Brain microvascular endothelial cell (primary cell): ENCODE measurements at places on chromosomes 3 and 15.

DNA sequence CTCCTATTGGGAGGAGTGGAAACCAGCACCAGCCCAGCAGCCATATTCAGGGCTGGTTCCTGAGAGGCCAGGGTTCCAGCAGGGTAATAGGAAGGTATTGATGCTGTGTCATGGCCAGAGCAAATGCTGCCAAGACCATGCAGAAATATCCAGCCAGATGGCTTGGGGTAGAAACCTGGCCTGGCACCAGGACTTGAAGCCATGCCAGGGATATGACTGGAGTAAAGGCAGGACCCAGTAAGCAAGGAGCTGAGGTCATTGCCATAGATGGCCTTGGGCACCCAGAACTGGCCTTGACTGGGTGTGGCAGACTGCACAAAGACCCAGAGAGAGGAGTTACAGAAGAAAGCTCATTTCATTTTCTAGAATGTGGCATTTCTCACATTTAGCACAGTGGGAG, 257.6 kb upstream of the GOLGA6L4 start:
- no peak for DNase-seq

DNA sequence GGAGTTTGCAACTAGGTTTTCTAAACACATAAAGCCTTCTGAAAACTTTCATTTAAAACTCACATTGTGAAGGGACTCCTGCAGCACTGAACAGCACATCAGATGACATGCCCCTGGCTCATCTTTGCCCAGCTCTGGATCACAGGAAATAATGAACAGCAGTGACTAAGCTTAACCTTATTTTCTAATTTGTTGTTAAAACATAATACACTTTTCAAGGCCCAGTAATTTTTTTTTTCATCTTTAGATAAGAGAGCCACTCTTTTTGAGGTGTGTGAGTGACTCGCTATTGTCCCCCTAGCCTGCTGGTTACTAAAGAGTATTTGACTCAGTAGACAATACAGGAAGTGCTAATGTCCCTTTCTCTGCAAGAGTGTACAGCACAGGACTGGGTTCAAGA, 204.0 kb downstream of the OSBPL10 start:
- peak; percentile 13 for DNase-seq

DNA sequence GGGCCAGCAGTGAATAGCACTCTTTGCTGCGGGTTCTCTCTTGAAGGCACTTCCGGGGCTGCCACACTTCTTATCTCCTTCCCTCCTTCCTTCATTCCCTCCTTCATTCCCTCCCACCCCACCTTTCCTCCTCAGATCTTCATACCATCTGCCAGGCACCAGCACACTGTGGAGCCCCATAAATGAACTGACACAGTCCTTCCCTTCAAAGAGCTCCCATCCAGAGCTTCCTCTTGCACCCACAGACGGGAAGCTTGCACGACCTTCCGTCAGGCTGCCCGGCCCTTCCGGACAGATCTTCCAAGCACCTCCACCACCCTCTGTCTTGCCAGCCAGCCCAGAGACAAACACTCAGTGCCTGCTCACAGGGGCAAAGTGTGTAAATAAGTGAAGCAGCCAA, 65.4 kb upstream of the HERC1 start:
- DNase-seq, result no peak

GRCh38 chr3:40258555-40258954, 51.0 kb upstream of the EIF1B start:
- DNase-seq, result peak; percentile 6

DNA sequence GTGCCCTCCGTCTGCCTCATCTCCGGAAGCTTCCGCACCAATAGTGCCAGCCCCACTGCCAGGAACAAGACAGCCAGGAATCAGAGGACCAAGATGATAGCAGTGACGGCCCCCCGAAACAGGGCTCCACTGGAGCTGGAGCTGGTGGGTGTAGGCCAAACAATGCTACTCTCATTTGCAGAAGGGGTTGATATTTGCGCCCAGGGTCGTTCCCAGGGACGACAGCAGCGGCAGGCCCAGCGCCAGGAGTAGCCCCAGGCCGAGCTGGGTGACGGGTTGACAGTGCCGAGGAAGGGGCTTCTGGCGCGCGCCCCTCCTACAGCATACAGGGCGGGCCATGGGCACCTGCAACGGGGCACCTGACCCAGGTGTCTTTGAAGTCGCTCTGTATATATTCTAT, 301.4 kb downstream of the CNTN6 start:
- no peak for DNase-seq

GRCh38 chr15:52021892-52022540, 3.0 kb downstream of the MAPK6 start:
- DNase-seq, result no peak

- no peak for DNase-seq
These were observed 6.4 kb upstream of the GHRL start for GRCh38 chr3:10299175-10299574.

DNA sequence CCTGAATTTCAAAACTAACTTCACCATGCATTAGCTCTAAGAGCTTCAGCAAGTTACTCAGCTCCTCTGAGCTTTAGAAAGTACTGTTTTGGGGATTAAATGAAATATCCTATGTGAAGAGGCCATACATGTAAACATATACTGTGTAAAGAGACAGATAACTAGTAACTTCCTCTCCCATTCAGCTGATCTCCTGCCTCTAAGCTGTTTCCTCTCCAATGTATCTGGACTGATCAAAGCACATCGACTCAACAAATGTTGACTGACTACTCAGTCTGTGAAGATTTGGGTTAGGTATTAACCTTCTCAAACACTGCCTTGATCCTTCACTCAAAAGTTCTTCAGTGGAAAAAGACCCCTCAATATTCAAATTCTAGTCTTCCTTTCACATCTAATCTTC, 82.0 kb downstream of the BOC start:
- DNase-seq, result no peak

GRCh38 chr3:31503456-31503855, 29.3 kb upstream of the STT3B start:
- no peak for DNase-seq

DNA sequence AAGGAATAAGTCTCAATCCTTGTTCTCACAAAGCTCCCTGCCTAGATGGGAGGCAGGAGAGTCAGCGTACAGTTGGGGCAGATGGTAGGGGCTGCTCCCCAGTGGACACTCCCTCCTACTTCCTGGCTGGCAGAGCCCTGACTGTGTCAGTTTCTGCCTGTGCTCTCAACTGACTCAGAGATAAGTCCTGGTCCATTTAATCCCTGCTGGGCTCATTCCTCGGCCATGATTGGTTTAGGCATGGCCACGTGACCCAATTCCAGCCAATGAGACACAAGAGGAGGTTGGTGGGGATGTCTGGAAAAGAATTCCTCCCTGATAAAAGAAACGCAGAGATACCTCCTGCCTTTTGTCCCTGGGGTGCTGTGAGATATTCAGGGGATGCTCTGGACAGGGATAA, 118.1 kb upstream of the SLC6A11 start:
- DNase-seq, result peak; percentile 12

- DNase-seq, result no peak
These were observed 36.3 kb downstream of the LRIG1 start for GRCh38 chr3:66464512-66464894.

GRCh38 chr3:156892701-156893100, 66.5 kb downstream of the LEKR1 start:
- DNase-seq, result no peak

GRCh38 chr15:75232826-75233503, 25.2 kb upstream of the GOLGA6C start:
- no peak for DNase-seq

GRCh38 chr15:48683991-48684765, 38.7 kb upstream of the FBN1 start:
- no peak for DNase-seq

DNA sequence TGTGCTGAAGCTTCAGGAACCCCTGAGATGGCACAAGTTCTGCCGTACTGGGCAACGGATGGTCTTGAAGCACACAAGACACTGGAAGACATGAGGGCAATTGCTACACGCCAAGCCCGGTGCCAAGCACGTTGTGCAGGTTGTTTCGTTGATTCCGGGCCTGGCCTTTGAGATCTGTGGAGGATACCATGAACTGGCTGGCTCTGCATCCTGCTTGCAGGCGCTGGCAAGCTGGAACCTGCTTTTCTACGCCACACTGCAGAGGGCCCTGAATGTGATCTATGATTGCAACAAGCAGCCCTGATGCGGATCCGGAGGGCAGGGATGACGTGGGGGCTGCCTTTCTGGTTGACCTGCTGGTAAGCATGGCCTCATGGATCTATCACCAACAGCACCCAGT, 262.5 kb upstream of the ATP10A start:
- no peak for DNase-seq

DNA sequence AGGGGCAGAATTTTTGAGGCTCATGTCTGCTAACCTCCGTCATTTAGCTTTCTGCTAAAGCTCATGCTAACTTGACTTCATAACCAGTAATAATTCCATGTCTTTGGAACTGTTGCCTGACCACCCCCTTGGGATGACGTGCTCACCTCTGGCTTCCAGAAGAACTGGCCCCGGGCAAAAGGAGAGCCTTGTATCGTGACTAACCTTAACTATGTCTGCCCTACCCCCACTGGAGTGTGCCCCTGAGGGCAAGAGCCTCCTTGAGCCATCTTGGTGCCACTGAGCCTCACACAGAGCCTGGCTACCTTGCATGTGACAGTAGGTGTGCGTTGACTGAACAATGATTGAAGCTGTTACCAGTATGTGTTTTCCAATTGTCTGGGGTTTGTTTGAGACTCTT, 4.7 kb downstream of the LRRK1 start:
- DNase-seq, result no peak

DNA sequence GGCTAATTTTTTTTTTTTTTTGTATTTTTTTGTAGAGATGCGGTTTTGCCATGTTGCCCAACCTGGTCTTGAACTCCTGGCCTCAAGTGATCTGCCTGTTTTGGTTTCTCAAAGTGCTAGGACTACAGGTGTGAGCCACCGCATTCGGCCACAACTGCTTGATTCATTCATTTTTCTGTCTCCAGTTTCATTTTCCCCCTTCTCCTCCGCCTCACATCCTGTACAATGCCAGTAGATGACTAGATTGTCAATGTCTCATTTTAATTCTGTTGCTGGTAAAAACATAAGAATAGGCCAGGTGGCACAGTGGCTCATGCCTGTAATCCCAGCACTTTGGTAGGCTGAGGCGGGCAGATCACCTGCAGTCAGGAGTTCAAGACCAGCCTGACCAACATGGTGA, 12.0 kb upstream of the ZNF592 start:
- no peak for DNase-seq

DNA sequence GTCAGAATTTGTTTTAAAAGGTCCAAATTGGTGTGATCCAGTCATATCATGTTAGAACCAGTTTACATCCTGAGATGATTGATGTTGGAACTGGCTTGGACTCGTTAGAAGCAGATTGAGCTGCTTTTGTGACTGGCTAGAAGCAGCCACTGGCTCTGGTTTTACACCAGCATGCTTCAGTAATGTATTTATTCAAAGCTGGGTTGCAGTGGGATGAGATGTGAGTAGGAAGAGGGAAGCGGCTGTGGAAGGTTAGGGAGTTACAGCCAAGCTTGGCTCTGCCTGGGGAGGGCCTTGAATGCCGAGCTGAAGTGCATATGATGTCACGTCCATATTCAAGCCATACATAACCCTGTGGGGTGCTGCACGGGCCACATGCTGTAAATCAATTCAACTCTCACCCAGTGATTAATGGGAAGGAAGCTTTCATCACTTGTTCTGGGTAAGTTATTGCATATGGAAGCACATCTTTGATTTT, 104.0 kb upstream of the SMAD3 start:
- no peak for DNase-seq

- no peak for DNase-seq
These were observed 35.1 kb downstream of the KY start for GRCh38 chr3:134615743-134616142.

DNA sequence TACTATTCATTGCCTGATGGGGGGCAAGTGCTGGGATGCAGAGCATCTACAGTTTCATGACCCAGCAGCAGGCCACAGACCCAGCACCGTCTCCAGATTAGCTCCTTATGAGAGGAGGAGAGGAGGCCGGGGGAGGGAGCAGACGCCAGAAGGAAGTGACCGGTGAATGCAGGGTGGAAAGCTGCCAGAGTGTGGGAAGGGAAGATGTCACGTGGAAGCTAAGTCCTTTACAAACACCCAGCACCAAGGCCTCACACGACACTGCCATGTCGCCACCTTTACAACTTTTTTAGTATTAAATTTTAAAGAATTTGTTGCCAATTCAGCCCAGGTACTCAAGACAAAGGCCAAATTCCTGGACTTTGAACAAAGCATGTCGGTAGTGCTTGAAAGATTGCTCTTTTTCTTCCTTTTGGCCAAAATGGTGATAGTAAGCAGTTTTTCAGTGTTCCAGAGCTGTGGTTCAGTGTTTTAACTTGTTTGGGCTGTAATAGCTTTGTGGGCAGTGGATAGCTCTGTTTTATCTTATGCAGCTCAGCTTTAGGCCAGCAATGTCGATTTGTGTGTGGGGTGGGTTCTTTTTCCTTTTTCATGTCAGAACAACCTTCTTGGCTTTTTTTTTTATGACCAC, 58.2 kb downstream of the ZBTB38 start:
- DNase-seq, result peak; percentile 73

- DNase-seq, result no peak
These were observed 38.6 kb downstream of the ADAMTS9 start for GRCh38 chr3:64648927-64649906.

GRCh38 chr3:63922491-63923199, 10.5 kb upstream of the SCAANT1 start:
- DNase-seq, result no peak

DNA sequence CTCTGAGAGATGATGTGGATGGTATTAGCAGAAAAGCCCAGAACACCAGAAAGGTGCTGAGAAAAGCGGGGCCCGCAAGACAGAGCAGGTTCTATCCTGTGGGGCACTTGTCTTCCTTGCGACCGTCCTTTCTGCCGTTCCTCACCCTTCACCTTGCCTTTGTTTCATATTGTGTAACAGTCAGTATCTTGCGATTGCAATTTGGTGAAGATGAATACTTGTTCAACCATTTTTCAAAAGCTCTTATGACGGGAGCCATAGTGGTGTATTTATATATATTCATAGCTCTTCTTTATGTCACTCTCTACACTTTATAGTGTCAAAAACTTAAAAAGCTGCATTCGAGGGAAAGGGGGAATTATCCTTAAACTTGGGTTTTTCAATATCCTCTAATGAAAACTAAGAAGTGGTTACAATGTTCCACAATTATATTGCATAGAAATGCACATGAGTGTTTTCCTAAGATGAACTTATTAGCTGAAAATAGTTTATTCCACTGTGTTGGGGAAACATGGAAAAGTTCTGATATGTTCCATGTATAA, 797 bp downstream of the MAP3K13 start:
- DNase-seq, result no peak

- no peak for DNase-seq
These were observed 23.7 kb downstream of the PDE8A start for GRCh38 chr15:85005319-85005718.

DNA sequence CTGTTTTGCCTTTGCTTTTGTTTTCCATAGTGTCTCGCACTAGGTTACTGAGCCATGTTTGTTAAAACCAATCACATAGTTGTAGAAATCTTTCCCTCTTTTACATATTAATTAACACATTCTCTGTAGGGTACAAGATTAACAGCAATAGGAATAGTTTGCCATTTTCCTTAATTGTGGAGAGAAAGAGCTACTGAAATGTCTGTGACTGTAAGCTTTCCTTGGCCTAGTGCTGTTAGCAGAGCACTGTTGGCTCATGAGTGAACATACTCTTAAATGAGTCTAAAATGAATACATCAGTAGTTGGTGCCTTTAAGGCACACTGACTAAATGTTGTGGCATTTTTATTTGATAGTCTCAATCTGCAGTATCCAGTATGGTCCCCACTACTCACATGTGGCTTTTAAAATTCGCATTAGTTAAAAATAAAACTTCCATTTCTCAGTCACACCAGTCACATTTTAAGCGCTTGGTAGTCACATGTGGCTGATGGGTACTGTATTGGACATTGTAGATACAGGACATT, 28.2 kb downstream of the CHD2 start:
- DNase-seq, result no peak
